ENCODE measurements at places on chromosomes 12 and 14.

DNA sequence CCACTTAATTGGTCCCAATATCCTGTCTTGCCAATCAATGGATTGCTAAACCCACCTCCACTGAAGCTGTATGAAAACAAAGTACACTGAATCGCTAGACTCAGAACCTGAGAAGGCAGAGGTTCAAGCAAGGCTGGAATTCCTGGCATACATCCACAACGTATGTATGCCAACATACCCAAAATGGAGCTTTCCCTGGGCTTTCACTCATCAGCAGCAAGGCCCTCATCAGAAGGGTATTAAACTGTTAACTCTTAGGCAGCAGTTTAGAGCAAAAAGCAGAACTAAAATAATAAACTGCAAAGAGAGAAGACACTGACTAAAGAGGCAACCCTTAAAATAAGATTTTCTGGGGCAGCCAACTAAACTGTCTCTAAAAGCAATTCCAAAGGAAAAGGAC is 13.6 kb downstream of the MED13L start:
- no peak for DNase-seq

DNA sequence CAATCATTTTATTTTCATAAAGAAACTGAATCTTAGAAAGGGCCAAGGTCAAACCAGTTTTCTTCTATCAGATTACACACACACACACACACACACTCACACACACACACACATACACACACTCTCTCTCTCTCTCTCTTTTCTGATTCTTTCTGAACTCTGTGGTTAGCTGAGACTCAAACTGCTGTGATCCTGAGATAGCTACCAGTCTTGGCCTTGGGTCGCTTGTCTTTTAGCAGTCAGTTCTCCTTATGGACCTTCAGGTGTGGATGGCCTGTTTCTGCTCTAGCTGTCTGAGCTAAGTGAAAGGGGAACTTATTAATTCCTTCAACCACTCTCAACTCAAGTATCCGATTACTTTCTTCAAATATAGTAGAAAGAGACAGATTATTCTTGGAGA is 145.1 kb downstream of the GRIP1 start:
- DNase-seq: no peak

DNA sequence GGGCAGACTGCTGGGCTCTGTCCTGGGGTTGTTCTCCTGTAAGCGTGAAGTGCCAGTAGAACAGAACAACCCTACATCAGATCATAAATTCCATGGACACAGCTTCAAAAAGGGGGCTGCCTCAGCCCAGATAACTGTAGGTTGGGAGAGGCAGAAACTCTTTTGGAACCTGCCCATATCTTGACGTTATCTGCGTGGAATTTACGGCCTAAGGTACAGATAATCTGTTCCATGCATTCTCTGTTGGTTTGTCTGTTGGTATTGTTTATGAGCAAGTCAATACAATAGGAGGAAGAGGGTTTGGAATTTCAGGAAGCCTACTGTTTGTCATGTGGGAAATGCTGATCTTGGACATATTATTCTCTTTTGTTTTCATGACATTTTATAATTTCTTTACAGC is 36.7 kb downstream of the SLC25A47 start:
- DNase-seq: no peak

DNA sequence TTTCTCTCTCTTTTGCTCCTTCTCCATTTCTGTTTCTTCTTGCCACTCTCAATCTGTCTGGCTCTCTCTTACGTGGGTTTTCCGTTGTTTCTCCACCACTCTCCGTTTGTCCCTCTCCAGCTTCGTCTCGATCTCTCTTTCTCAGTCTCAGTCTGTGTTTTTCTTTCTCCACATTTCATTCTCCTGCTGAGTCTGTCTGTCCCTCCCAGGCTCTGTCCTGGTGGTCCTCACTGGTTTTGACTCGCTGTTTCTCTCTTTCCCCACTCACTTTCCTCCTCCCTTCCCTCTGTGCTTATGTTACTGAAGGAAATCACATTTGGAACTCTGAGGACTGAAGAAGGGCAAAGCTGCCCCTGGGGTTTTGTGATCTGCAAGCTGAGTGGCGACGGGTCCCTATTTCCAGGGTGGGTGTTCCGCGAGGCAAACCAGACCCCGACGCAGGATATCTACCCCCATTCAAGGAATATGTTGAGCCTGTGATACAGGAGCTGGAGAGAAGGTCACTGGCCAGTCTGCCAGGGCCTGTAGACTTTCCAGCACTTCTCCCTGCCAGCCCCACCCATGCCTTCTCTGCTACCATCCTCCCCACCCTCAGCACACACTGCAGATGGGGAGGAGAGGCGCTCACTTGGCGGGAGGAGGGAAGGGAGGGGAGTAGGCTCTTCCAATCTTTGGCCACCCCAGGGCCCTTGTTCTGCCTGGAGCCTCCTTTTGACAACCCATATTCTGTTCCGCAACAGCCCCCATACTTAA is 102.7 kb upstream of the MAP1LC3B2 start:
- DNase-seq: no peak

DNA sequence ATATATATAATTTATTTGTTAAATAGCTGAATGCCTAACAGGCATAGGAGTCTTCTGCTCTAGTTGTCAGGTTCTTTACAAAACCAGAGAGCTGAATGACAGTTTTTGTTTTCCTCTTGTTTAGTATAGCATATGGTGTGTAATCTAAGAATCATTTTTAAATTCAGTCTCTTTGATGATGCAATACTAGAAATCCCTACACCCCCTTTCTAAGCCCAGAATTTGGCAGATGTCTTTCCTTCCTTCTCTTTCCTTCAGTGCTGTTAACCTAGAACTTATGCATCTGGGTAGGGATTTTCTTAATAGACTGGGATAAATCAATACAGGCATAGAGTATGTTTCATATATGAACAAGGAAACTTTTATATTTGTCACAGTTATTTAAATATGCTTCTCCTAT is 198.1 kb downstream of the KCNH5 start:
- DNase-seq: no peak

- no peak for DNase-seq
These were observed 40.6 kb downstream of the SLC15A4 start for GRCh38 chr12:128783129-128783574.

- no peak for DNase-seq
These were observed 24.3 kb upstream of the PARP11 start for GRCh38 chr12:3897371-3897971.

DNA sequence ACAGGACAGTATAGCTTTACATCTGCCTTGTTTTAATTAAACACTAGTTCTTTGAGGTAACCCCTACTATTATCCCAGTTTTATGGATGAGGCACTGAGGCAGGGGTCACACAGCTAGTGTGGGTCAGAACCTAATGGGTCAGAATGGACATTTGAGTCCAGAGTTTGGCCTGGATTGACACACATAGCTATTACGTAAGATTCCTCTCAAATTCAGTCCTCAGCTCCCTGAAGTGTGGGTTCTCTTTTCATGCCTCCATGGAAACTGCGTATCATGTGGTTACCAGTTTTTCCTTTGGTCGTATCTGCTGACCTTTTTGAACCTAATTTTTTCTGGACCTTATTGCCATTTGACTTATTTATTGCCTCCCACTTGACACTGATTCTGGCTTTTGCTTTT is 40.4 kb downstream of the PSEN1 start:
- no peak for DNase-seq

GRCh38 chr14:103705504-103706284 is 9.6 kb downstream of the XRCC3 start:
- no peak for DNase-seq

DNA sequence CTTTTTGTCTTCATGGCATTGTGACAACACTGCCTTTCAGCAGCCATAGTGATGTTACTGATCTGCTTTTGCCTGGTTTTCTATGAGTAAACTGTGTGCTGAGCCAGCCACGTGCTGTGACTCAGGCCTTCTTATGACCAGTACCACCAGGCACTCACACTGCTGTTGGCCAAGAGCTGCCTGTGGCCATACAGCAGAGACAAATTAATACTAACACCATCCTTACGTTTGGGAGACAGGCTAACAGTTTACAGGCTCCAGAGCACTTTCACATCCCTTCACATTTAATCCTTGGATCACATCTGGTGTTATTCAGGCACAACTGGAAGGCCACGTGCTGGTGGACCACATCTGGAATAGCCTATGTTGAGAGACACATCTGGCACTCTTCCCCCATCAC is 377.9 kb downstream of the CCDC91 start:
- DNase-seq: no peak

GRCh38 chr12:52494100-52494499 is 1.0 kb upstream of the KRT6A start:
- DNase-seq: no peak

DNA sequence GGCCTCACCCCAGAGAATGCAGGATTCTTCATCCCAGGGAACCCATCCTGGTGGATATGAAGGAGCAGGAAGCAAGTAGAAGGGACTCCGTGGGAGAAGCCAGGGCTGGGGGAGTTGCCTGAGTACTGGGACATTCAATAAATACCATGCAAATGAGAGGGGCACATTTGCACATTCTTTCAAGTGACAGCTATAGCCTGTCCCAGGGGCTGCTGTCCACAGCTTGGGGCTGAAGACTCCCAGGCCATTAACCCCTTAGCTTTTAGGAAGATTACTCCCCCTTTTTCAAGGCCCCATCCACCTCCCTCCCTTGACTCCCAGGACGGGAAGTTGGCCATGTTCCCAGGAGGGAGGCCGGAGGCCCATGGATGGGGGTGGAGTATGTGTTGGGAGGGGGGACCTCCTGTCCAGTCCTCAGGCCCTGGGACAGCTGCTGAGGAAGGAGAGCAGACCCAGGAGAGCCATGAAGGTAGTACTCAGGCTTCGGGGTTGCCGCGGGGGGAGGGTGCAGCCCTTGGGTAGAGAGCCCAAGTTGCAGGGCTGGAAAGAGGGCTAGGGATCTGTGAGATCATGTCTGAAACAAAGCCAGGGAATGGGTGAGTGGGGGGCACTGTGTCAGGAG is 974 bp upstream of the TNS2 start:
- DNase-seq: no peak

GRCh38 chr14:89504091-89504490 is 87.1 kb upstream of the FOXN3 start:
- DNase-seq: no peak

DNA sequence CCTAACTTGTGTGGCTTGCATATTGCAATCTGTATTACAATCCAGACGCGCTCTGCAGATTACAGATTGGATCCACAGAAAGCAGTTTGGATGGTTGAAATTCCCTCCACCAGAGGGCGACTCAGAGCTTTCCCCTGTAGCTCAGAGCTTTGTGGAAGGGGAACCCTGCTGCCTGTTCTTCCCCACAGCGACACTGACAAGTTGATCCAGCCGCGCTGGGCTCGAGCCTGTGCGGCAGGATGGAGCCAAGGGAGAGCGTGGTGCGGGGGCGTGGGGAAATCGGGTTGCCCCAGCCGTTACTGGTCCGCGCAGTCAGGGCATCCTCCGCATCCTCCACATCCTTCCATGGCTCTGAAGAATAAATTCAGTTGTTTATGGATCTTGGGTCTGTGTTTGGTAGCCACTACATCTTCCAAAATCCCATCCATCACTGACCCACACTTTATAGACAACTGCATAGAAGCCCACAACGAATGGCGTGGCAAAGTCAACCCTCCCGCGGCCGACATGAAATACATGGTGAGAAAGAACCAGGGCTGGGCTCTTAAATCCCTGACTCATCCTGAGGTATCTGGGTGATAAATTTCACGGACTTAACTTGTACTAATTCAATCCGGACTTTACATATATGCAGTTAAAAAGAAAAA is at the start of gene GLIPR1L1:
TSS of gene GLIPR1L1 (plus strand) at position 287 of the 647 bp plus-strand sequence. CDS start at position 346, 59 bp downstream.
- DNase-seq: peak; percentile 85

DNA sequence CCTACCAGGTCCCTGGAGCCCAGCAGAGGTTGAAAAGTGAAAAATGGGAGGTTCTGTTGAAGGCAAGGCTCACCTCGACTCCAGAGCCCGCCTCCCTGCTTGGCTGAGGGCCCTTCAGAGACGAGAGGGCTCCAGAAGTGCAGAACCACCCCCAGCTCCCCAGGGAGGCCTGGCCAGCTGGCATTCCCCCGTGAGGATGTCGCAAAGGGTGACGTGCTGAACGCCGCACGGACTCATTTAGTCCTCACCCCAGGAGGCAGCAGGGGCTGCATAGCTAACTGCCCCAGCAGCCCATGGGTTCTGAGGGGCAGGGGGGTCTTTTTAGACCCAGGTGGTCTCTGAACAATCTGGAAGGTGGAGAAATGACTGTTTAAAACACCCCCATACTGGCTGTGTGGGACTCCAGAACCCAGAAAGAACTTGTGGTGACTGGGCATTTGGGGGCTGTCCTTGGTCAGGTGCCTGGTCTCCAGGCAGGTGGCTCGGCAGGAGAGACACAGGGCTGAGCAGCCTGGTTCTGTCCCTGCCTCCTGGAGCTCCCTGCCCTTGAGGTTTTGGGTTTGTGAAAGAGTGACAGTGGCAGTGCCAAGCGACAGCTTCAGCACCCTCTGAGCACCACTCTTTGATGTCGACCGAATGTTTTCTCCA is 32.0 kb downstream of the ANAPC7 start:
- no peak for DNase-seq

DNA sequence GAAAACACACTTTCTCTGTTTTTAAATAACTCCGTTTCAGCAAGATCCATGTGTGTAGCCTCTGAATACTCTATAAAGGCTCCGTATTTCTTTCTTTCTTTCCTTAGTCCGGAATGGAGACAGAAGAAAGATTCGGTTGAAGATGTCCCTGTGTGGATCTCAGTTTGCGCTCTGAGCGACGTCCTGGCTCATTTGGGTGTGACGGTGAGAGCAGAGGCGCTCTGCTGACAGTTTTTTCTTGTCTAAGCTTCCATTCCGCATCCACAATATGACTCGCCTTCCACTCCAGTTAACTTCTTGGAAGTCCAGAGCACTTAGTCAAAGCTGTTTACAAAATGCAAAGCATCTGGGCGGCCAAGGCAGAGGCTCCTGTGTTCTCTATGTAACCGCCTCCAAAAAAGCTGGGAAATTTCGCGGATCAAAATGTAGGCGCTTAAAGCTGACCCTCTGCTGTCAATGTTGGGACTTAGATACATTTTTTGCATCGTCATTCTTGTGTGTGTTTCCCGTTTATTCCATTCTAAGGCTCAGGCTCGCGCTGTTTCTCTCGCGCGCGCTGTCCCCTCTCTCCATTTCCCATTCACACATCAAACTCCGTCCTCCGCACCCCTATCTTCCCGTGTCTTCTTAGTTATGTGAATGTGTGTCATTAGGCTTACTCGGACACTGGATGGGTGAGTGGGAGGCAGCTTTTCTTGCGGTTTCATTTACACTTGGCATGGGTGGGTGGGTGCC is 880 bp upstream of the FLRT2 start:
- DNase-seq: peak; percentile 16

DNA sequence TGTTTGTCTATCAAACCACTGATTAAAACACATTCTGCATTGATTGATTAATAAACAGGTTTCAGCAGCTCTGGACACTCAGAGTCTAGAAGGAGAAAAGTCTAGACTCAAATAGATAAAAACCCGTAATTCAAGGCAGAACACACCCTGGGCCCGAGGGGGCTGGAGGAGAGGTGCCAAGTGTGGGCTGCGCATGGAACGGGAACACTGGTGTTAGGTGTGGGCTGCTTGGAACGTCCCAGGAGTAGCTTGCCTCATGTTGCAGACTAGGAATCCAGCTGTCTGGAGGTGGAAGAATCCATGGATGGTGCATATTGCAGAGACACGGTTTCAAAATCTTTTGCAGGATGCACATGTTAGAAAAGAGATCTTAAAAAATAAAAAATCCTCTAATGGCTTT is 223.0 kb downstream of the APAF1 start:
- no peak for DNase-seq

- DNase-seq: no peak
These were observed 510.5 kb upstream of the TBX3 start for GRCh38 chr12:115194448-115194847.

All from erythroblast (primary cell).